ENCODE measurements at places on chromosomes 11 and 22.

DNA sequence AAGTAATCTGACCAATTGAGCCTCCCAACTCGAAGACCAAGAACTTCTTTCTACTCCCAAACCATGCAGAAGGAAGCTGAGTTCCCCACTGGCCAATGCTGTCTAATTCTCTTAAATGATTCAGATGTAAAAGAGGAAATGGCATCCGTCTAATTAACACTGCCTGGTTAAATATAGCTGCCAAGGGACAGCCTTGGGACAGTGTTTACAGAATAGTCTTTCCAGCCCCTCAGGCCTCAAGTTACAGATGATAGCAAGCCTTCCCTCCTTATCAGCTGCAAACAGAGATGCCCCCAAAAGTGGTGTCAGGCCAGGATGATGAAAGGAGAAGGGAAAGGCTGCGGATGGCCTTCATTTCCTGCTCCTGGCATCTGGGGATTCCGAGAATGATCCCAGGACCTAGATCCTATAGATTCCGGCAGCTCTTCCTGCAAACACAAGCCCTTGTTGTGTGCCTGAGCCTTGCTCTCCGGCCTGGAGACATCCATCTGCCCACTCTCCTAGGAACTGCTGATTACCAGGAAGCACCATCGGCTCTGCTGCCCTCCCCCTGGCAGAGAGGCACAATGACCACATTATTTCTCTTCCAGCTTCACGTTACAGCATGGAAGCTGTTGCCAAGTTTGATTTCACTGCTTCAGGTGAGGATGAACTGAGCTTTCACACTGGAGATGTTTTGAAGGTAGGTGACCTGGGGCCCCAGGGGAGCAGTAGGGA, 13.5 kb upstream of the TMA7B start:
- DNase-seq = no peak

DNA sequence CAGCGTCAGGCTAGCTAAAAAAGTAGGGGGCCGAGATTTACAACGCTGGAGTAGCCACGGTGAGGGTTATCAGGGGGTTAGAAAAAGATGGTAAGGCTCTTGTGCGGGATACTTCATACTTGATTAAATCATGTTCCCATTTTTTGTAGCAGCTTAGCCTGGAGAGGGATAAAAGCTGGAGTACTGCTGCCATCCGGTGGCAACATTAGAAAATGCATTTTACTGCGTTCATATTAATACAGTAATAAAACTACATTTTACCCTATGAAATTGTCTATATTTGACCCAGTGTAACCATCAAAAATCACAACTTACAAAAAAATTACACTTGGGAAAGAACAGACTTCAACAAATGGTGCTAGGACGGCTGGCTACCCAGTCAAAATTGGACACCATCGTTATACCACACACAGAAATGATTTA, 17.3 kb downstream of the RPUSD4 start:
- DNase-seq = no peak

GRCh38 chr11:70126494-70126893, 48.4 kb downstream of the ANO1 start:
- DNase-seq = no peak

DNA sequence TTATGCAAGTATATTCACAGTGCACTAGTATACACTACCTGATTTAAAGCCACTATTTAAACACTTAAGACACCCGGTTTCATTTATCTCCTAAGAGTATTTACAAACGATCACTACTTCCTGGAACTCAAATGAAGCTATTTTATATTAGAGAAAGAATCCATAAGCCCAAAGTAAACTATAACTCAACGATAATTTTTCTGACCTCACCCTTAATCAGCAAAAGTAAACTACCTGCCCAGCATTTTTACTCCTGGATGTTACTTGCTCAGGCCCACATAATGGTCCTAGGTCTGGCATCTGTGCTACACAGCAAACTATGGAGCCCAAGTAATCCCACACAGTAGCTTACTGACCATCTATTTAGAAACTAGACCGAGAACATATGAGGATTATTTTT, 33.4 kb downstream of the TSG101 start:
- DNase-seq = no peak

DNA sequence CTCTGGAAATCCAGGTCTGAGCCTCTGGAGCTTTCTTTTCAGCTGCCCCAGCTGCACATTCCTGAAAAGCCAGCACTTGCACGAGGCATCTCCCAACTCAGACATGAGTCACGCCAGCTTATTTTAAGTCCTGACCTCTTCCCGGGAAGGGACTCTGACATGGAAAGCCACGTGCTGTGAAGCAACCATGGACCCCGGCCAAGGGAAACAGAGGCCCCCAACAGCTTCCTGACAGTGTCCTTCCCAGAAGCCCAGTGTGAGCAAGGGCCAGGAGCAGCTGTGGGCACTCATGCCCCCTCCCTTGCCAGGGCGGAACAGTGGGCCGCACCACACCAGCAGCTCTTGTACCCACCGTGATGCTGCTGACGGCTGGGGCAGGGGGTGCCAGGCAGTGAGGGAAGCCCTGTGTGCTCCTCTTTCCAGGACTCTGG, 118.8 kb upstream of the CADM1 start:
- peak; percentile 97 for DNase-seq

DNA sequence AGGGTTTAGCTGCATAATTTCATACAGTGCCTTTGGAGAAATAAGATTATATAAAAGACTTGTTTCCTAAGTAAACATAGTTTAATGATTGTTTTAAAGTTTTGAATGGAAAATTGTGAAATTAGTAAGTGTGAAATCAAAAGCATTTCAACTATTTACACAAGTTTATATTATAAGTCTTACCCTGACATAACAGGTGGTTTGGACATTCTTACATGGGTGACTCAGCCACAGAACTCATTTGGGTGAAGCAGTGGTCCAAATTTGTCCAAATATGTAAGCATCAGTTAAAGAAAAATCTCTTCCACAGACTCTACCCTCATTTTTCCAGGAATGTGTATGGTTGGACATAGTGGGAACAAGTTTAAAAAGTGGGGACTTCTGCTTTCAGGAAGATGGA, 68.0 kb downstream of the USP47 start:
- DNase-seq = no peak

DNA sequence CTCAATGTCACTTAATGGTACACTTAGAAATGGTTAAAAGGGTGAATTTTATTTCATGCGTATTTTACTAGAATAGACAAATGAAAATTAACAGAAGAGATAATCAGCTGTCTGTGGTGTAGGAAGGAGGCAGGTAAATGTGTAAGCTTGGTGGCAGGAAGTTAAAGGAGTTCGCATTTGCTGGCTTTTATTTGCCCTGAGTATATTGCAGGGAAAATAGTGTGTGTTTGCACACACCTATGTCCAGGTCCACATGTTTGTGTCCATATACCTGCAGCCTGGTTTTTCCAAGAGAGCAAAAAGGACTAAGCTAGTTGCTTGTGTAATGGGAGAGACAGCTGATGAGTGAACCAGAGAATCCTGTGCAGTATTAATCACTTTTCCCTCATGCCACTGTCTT, 16.0 kb downstream of the NTM start:
- no peak for DNase-seq

- DNase-seq = no peak
Measured at GRCh38 chr22:19271273-19271855, 20.2 kb downstream of the CLTCL1 start.

GRCh38 chr11:117544130-117544800, 216.6 kb downstream of the CEP164 start:
- DNase-seq = no peak

GRCh38 chr22:28428271-28428670, 251.4 kb downstream of the TTC28 start:
- no peak for DNase-seq

DNA sequence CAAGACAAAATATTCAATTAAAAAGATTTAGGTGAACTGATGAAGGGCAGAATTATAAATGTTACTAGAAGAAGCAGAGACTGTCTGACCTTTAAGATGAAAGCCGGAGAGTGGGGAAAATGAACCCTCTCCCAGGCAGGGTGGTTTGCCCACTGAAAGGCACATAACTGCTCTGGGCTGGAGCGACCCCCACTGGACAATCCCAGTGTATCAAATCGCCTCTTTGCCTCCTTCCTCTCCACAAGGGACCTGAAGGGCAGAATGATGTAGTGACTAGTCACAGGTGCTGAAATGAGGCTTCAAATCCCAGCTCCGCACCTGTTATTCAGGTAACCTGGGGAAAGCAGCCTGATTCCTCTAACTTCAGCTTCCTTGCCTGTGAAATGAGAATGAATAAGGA, 69.0 kb downstream of the EFCAB6 start:
- DNase-seq = no peak

GRCh38 chr11:128052912-128053641, 534.3 kb downstream of the ETS1 start:
- no peak for DNase-seq

DNA sequence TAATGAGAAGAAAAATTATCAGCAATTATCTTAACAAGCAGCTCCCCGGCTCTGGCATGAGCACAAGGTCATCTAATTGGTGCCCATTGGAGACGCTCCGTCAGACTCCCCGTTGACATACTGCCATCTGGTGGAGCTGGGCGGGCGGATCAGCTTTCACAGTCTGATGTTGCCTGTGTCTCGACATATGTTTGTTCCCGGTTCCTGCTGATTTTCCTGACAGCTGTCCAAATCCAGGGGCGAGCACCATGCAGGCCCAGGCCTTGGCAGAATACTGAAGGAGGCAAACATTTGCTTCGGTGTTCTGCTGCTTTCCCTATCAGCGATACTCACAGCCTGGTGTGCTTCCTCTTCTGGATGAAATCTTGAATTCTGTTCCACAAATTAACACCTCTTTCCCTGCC, 43.8 kb upstream of the BARX2 start:
- DNase-seq = peak; percentile 33

DNA sequence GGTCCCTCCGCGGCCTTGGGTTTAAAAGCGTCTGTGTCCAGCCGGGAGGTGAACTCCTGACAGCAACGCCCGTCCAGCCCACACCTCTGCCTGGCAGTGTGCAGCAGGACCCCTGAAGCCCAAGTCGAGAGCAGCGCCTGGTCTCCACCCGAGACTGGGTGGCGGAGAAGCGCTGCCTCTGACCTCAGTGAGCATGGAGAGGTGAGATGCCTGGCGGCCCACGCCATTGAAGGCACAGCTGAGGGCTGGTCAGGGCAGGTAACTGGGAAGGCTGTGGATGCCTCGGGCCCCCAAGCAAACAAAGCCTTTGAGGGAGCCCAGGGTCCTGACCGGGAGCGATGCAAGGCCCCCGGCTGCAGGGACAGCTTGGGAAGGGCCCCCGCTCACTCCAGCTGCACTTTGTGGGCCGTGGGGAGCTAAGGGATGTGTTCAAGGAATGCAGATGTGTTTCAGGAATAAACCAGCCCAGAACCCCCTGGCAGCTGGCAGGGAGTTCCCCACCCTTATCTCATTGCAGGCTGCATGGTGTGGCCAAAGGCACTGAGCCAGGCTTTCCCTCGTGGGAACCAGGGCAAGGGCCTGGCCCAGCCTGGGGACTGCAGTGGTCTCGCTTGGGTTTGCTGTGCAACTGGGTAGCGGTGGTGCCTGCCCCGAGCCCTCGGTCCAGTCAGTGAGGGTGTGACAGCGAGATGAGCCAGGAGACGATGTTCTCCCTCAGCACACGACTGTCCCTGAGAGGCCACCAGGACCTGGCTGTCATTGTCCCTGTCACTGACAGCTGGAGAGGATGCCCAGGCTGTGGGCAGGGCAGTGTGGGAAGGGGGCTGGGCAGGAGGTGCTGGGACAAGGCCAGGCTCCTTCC, 92.5 kb downstream of the WNT7B start:
- no peak for DNase-seq

DNA sequence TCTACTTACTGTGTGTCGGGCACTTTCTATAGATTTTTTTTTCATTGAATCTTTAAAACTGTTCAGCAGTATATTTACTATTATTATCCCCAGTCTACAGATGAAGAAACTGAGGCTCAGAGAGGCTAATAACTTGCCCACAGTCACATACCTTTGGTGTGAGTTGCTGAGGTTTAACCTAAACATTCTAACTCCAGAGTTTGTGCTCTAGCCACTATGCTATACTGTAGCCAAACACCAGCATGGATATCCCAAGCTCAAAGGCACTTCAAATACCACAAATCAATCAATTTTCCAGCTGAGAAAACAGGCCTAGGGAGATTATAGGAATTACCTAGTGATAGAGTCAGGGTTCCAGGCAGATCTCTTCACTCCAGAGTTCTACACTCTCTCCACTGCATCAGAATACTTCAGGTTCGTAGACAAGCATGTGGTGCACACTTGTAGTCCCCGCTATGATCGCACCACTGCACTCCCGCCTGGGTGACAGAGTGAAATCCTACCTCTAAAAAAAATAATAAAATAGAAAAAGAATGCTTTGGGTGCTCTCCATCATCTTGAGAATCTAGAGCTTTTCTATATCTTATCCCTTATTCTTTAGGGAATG, 20.4 kb upstream of the UPB1 start:
- DNase-seq = no peak

GRCh38 chr11:78187366-78188285, 800 bp downstream of the KCTD21 start:
- DNase-seq = no peak

DNA sequence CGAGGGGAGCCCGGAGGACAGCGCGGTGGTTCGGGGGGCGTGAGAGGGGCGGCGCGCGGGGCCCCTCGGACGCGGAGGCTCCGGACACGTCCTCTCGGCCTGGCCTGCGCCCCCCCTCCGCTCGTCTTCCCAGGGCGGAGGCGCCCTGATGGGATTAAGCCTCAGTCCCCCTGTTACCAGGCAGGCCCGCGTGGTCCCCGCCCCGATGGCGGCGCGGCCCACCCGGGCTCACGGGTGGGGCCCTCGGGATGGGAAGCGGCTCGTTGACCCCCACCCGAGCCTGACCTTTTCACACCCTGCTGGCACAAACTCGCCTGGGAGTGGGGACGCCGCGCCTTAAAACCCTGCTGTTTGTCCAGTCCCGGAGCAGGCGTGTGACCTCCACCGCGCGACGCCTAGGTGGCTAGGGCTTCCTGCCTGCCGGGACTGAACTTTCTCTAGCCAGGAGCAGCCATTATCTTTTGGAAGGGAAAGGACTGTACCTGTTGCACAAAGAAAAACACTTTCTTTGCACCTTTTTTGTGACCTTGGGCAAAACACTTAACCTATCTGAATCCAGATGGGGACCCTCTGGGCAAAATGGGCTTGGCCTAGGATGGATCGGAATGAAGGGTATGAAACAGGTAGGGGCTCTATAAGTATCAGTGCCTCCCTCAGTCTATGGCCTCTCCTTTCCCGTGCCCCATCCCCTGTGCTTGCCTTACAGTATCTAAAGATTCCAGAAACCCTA, 1.0 kb downstream of the KIAA1671 start:
- DNase-seq = no peak

- no peak for DNase-seq
Measured at GRCh38 chr11:130269326-130269943, 45.3 kb downstream of the ZBTB44 start.

GRCh38 chr22:48753752-48754517, 1073.7 kb downstream of the BRD1 start:
- no peak for DNase-seq

DNA sequence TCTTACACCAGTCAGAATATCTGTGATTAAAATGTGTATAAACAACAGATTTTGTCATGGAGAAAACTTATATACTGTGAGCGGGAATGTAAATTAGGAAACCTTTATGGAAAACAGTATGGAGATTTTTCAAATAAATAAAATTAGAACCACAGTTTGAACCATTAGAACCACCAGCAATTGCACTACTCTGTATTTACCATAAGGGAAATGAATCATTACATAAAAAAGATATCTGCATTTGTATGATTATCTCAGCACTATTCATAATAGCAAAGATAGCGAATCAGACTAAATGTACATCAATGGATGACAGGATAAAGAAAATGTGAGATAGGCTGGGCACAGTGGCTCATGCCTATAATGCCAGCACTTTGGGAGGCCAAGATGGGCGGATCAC, 7.4 kb upstream of the OR52N4 start:
- no peak for DNase-seq
